ENCODE measurements at places on chromosomes 4 and X. TPM values are rescaled to one million over a fixed set of nuclear protein-coding genes. Genes with fewer than 3 reads are reported as not detected.

Gene GPR50
- polyA plus RNA-seq = not detected

Gene ZNF732
- polyA plus RNA-seq = 0.39 TPM

Gene ODAM
- not detected for polyA plus RNA-seq

GRCh38 chrX:130778773-130779172 is 124.2 kb downstream of the ENOX2 start:
- DNase-seq = no peak

DNA sequence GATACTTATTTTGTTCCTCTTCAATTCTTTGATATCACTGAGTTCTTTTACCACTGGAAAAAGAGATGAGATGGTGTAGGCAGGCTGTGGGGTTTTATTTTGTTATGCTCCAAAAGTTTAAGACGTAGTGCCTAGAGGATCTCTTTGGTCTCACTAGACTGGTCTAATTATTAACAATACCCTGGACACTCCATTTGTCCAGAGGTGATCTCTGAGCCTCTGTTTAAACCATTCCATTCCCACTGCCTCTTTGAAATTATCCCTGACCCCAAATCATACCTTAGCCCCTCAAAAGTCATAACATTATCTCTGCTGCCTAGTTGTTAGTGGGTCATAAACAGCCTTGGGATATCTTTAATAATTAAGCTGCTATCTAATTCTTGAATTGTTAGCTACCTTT is 24.2 kb downstream of the SMPX start:
- DNase-seq = no peak

Gene CLCN4
- polyA plus RNA-seq = 15.2 TPM

DNA sequence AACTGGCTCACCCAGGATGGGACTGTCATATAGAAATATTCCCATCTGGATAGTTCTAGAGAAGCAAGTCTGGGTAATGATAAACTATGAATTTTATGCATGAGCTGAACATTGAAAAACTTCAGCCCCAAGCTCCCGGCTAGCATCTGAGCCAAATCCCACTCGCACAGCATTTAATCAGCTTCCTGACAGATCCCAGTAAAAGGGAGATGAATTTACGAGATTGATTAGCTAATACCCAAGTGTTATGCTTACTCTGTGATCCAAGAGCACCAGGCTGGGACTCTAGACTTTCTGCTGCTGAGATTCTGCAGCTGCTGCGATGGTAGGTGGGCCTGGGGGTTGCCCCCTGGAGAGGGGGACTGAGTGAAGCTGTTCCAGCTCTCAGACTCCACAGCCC is 28.0 kb downstream of the FRMPD3 start:
- no peak for DNase-seq

Gene ABCG2
- polyA plus RNA-seq = 4.4 TPM

Gene PPP2R2C
- polyA plus RNA-seq = 3.4 TPM

DNA sequence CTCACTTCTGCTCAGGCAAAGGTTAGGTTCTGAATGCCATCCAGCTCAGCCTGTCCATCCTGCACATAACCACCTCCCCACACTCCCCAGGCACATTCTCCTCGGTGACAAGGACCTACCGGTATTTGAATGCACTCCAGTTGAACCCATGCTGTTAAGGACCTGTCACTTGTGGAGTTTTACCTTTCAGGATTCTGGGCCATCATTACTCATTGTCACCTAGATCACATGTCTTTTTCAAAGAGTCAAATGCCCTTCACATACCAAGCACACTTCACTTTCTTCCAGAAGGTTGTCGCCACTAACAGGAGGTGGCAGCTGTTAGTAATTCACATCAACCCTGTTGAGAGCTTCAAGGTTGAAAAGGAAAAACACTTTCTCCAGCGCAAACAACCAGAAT is 218.3 kb downstream of the SOWAHB start:
- peak; percentile 44 for DNase-seq

DNA sequence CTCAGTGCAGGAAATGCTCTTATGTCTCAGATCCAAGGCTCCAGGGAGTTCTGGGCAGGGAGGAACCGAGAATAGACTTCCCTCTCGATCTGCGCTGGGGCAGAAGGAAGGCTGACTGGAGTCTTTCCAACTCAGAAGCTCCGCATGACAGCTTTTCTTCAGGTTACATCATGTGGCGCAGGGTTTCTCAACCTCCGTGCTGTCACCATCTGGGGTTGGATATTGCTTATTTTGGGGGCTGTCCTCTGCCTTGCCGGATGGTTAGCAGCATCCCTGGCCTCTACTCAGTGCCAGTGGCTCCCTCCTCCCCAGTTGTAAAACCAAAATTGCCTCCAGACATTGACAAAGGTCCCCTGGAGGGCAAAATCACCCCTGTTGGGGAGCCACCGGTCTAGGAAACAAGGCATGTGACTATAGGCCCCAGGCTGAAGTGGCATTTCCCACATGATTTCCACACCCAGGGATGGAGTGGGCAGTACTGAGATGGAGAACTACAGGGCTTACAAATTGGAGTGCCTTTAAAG is 21.4 kb downstream of the REELD1 start:
- DNase-seq = peak; percentile 45

DNA sequence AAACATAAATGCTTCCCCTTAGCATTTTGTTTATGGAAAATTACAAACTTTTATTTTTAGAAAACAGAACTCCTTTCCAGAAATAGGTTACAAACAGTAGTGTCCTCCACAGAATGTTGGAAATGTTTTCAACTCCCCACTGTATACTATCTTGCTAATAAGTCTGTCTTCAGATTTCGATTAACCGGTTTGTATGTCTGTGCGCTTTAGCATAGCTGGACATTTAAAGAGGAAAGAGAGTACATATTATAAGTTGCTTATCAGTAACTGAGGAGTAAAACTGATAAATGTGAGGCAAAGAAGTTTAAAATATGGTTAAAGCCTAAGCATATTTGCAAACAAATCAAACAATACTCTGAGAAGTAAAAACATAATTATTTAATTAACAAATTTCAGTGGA is 3.4 kb downstream of the CXCL8 start:
- DNase-seq = no peak

- peak; percentile 7 for DNase-seq
Measured at GRCh38 chrX:150926791-150927190, 28.3 kb upstream of the CD99L2 start.

- peak; percentile 70 for DNase-seq
Measured at GRCh38 chr4:146282657-146283056, 68.3 kb downstream of the REELD1 start.

Gene GRIA3
- 1.8 TPM for polyA plus RNA-seq

Gene ASB12
- polyA plus RNA-seq = 12.0 TPM

Data from muscle of leg (tissue), 16 donors.